Dorsolateral prefrontal cortex (tissue), 122 donors: ENCODE measurements at places on chromosomes 7 and 10.
A peak's percentile ranks its signal among the peaks of the same experiment; 100 is the strongest.

- no peak for DNase-seq
Measured at GRCh38 chr7:126305671-126306070, 947.1 kb downstream of the GRM8 start.

- no peak for DNase-seq
Measured at GRCh38 chr10:31945392-31945791, 16.8 kb upstream of the ARHGAP12 start.

GRCh38 chr7:131654668-131655326, 98.4 kb upstream of the PODXL start:
- peak; percentile 95 for DNase-seq

- DNase-seq = no peak
Measured at GRCh38 chr10:92799568-92799967, 48.8 kb upstream of the EXOC6 start.

- no peak for DNase-seq
Measured at GRCh38 chr10:70884741-70885140, 3.6 kb downstream of the PCBD1 start.
